ENCODE measurements at places on chromosomes 7 and 10.

DNA sequence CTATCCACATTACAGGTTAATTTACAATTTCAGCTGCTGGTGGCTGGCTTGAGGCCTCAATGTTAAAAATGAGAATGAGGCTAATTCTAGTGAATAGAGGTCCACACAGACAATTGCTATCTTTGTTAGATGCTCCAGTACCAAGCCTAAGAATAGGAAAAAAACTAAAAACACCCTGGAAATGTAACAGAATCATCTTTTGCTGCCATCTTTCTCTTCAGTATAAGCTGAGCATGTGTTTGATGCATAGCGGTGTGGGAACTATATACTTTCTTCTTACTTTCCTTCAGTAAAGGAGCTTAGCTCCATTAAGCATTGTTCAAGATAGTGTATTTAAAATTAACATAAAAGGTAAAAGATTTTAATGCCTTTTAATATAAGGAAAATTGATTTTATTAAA, 5.6 kb downstream of the TMEM229A start:
- no peak for DNase-seq

GRCh38 chr10:119620241-119621077, 23.7 kb upstream of the TIAL1 start:
- no peak for DNase-seq

DNA sequence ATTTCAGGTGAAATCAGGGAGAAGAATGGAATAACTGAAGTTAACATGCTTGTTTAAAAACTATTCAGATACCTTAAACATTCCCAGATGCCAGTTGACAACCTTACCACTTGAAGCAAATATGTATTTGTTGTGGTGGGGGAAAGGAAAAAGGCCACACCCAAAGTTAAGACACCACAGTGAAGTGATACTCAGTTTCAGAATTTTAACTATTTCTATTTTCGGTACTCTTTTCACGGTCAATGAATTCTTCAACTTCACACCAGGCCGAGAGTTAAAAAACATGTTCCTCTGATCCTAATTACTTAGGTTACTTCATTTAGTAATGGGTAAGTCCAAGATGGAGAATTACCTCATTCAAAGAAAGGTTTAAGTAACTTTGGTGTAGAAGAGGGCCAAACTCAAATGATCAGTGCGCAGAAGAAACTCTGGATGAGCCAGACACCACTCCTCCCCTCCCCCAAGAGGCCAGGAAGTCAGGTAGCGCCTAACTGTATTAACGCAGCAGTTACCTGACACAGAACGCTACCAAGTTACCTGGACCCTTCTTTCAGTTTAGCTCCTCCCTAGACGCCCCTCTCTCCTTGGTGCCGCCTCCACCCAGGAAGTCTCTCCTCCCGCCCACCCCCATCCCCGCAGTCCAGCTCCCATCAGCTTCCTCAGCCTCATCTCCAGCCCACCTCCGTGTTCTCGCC, 700 bp downstream of the MTPN start:
- peak; percentile 70 for DNase-seq

GRCh38 chr7:155286686-155287085, 11.0 kb upstream of the INSIG1 start:
- DNase-seq: no peak

GRCh38 chr10:47055386-47056246, 144.4 kb downstream of the PTPN20 start:
- DNase-seq: no peak

- DNase-seq: no peak
These were observed 21.2 kb upstream of the MYO3A start for GRCh38 chr10:25912866-25913265.

- peak; percentile 96 for DNase-seq
These were observed 8.0 kb downstream of the DLX5 start for GRCh38 chr7:97016381-97017191.

- DNase-seq: no peak
These were observed 6.2 kb downstream of the ATP6V0E2 start for GRCh38 chr7:149879766-149880637.

DNA sequence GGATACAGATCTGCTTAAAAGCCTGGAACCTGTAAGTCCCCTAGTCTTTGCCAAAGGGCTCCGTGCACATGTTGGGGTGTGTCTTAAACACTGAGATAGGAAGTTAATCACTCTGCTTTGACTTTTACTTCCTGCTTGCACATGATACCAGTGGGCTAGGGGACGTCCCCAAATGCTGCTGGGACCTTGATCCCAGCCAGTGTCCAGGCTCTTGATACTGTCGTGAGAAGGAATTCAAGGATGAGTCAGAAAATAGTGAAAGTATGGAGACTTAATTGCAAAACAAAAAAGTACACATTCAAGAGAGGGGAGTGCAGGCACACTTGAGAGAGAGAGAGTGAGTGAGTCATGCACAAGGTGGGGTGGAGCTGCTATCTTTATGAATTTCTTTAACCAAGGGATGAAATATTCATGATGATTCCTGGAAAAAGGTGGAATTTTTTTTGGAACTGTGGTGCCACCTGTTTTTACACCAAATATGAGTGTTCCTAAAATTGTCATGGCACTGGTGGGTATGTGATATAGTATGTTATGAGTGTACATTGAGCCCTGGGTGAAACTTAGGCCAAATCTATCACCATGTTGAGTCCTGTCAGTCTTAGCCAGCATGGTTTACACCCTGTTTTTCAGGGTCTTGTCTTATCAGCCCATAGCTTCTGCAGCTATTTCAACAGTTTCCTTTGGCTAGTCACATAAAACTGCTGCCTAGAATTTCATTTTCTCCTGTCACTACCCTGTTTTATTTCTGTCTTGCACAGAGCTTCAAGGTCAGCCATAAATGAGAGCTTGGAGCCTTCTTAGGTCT, 88.3 kb upstream of the CYP26C1 start:
- DNase-seq: no peak

DNA sequence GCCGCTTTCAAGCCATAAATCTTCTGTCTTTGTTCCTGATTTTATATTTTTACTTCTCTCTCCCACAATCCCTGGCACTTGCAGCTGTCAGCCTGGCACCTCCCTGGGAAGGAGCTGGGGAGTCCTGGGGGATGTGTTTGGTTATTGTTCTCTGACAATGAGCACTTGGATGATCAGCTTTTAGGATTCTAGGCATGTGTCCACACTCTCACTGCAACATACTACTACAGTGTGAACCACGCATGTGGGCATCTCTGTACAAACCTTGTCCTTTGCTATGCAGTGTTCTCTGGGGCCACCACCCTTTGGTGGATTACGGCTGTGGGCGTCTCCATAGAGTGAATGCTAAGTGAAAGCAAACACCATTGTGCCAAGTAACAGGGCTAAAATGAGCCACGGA, 168.4 kb upstream of the KMT2E start:
- no peak for DNase-seq

DNA sequence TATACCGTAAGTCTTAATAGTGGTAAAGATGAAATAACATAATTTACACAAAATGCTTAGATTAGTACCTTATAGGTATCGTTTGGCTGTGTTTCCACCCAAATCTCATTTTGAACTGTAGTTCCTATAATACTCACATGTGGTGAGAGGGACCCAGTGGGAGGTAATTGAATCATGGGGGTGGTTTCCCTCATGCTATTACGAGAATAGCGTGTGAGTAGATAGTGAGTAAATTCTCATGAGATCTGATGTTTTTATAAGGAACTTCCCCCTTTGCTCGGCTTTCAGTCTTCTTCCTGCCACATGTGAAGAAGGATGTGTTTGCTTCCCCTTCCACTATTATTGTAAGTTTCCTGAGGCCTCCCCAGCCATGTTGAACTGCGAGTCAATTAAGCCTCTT, 426.3 kb upstream of the POT1 start:
- no peak for DNase-seq

GRCh38 chr7:30916767-30917166, 5.1 kb downstream of the AQP1 start:
- no peak for DNase-seq

DNA sequence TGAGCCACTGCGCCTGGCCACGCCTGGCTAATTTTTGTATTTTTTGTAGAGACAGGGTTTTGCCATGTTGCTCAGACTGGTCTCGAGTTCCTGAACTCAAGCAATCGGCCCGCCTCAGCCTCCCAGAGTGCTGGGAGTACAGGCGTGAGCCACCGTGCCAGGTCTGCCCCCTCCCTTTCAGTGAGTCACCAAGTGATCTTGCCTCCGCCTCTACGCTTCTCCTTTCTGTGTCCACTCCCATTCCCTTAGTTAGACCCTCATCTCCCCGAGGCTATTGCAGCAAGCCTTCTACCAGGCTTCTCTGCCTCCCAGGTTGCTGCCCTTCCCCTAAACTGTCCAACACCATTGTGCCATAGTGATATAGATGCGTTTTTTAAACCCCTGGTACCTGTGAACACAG, 32.9 kb downstream of the CDC123 start:
- DNase-seq: no peak

DNA sequence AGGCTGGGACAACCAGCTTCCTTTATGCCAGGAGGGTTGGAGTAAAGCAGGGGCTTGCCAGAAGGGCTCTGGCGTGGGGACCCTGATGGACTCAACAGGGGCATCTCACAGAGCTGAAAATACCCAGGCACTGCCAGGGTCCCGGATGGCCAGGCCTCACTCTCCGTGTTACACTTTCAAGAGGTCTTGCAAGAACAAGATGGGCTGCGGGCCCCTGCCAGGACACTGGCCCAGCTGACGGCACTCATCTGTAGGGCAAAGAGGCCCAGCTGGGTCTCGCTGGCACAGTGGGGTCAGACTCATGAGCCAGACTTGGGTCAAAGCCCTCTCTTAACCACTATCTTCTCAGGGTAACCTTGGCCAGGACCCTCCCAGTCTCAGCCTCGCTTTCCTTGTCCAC, 90.9 kb downstream of the FAM53B start:
- DNase-seq: no peak

DNA sequence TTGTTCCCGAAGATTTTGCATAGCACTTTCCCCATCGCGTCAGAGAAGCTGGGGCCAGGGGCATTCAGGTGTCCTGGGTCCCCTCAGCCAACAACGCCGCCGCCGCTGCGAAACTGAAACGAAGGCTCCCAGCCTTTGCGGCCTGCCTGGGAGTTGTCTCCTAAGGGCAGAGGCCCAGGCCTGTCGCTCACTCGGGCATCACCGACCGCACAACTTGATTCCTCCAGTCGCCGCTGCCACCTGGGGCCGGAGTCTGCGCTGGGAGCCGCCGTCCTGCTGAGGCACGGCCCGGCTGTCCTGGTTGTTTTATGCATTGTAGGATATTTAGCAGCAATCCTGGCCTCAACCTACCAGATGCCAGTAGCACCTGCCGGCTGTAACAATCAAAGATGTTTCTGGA, 22.0 kb downstream of the ZSCAN25 start:
- peak; percentile 13 for DNase-seq

DNA sequence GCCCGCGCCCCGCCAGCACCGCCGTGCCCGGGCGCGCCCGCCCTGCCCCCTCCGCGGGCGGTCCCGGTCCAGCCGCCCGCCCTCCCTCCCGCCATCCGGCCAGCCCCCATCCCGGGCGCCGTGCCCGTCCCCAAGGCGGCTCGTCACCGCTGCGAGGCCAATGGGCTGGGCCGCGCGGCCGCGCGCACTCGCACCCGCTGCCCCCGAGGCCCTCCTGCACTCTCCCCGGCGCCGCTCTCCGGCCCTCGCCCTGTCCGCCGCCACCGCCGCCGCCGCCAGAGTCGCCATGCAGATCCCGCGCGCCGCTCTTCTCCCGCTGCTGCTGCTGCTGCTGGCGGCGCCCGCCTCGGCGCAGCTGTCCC, at the start of gene HTRA1:
Gene HTRA1, plus strand, starts transcription at position 187 of the 362 bp plus-strand sequence. Its CDS starts 100 bp downstream, at position 287.
- peak; percentile 62 for DNase-seq

- peak; percentile 91 for DNase-seq
These were observed 58.5 kb upstream of the SORCS3 start for GRCh38 chr10:104582602-104582951.

DNA sequence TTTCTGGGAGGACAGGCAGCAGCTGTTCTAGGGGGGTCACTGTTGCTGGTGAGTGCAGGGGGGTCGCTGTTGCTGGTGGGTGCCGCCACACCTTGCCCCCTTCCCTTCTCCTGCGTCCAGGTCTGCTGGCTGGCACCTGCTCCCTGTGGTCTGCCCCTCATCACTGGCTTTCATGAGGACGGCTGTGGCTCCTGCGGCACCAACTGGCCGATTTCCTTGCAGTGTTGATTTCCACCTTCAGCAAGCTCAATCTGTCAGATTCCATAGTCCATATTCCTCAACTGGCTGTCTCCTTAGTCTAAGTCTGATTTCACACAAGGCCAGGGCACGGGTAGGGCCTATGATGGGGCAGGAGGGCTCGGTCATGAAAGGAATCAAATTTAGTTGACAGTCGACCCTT, 23.4 kb upstream of the GRB10 start:
- peak; percentile 60 for DNase-seq

DNA sequence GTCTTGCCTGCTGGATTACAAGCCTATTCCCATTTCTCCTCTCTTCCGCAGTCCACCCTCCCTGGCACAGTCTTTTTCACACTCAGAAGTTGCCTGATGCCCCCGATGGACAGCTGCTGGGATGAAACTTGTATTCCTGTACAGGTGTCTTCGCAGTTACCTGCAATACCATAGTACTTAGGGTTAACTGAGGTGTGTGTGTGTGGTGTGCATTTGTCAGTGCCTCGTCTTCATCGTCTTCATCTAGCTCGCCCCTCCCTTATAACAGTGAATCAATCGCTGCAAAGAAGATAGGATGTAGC, 11.0 kb downstream of the NXPH1 start:
- DNase-seq: peak; percentile 20

GRCh38 chr10:74677951-74678350, 148.4 kb upstream of the KAT6B start:
- DNase-seq: no peak

- no peak for DNase-seq
These were observed 1.2 kb downstream of the PHKG1 start for GRCh38 chr7:56091591-56091990.

DNA sequence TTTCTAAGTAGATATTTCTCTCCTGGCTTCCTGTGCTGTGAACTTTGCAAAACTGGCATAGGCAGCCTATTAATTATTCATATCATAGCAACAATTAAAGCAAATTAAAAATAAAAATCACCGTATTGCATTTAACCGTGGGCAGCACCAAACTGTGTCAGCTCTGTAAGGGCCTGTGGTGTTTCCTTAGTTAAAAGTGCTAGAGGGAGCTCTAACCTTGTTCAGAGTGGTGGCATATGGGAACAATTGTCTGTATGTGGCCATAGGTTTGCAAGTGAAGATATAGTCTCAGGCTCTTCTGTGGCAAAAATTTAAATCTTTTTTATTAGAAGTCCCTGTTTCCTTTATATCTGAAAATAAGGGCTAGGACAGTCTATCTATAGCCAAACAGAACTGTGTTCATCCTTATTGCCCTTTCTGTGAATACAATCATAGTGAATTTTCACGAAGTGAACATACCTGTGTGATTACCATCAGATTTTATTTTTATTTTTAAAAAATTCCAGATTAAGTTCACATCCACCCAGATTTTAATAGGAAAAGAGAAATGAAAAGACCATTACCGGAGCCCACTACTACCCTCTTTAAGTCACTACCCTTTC, 92.6 kb downstream of the POLL start:
- peak; percentile 20 for DNase-seq

GRCh38 chr7:150421831-150422230, 28.6 kb upstream of the GIMAP8 start:
- no peak for DNase-seq

All from NCI-H146 (cell line).